Mammary epithelial cell (primary cell): ENCODE measurements at places on chromosomes 16 and 17. TPM values are rescaled to one million over a fixed set of nuclear protein-coding genes. Genes with fewer than 3 reads are reported as not detected.

Gene SP6
- 4.6 TPM for polyA plus RNA-seq

DNA sequence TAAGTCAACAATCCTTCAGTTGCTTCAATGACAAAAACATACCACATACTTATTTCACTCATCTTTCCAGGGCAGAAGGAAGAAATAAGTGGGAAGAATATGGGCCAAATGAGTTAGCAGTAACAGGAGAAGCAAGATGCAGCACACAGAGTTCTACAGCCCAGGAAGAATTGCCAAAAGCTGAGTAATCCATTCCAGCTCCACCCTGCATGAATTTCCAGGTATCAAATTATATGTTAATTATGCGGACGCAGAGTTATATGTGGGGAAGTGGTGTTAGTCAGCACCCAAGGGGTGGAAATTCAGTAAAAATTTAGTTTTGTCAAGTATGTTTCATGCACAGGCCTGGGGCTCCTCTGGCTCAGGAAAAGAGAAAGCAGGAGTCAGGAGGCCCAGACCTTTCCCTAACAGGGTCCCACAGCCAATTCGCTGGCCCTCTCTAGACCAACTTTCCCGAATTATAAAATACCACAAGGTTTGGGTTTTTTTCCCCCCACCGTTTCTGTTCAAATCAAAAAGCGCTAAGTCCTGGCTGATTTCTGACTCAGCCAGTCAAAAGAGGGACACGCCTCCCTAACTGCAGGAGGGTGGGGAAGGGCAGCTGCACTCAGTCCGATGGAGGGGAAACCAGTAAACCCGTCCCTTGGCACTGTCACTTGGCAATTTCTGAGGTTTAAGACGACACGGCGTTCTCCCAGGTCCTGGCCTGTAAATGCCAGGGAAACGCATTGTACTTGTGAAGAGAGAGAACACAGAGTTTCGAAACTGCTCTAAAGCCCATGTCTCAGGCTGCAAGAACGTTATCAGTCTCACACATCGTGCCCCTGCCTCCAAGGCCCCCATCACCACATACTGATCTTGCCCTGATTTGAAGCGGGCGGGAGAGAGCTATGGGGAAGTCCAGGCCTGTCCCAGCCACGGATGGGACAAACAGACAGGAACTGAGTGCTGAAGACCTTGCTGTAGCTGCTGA lies 58.1 kb downstream of the ZFHX3 start:
- DNase-seq = peak; percentile 94

DNA sequence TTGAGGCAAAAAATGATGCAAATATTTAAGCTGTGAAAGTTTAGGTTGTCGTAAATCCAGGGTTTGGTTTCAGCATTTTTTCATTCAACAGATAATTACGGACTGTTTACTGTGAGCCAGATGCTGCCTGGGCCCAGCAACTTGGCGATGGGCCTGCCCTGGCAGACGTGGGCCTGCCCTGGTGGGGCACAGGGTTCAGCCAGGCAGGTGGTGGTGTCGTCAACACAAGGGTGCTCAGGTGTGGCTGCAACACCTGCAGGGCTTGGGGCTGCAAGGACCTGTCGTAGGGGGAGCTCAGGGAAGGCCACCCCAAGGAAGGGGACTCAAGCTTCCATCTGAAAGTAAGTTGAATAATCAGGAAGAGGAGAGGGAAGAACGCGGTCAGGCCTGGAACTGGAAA lies 15.1 kb downstream of the ZC3H18 start:
- DNase-seq = no peak

GRCh38 chr16:57144027-57144426 lies 41.8 kb downstream of the PSME3IP1 start:
- no peak for DNase-seq

Gene C1QL1
- polyA plus RNA-seq = 1.9 TPM

GRCh38 chr17:52410781-52411180 lies 252.3 kb upstream of the CA10 start:
- DNase-seq = no peak

- DNase-seq = no peak
Observed at GRCh38 chr17:1340371-1340770, 59.7 kb downstream of the YWHAE start.

- DNase-seq = no peak
Observed at GRCh38 chr17:78411241-78411857, 32.9 kb downstream of the PGS1 start.

GRCh38 chr17:73313526-73314127 lies 1.8 kb upstream of the CDC42EP4 start:
- DNase-seq = no peak

GRCh38 chr17:17580662-17581470 lies 10.6 kb downstream of the PEMT start:
- no peak for DNase-seq
